ENCODE measurements at places on chromosomes 7 and 10.

DNA sequence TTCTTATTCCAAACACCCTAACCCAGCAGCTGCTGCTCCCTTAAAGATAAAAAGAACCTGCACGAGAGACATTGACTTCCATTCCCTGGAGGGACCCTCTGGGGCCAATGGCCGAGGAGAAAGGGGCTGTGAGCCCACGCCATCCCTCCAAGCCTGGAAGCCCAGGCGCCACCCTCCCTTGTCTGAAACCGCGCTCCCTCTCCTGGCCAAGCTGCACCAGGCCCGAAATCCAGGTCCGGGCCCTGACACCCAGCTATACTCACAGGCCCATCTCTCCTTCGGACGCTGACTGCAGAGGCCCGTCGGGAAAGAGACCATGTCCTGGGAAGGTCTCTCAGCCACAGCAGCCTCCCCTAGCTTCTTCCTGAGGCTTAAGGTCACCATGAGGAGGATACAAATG, 196.5 kb downstream of the PTPRN2 start:
- no peak for DNase-seq

GRCh38 chr7:50851451-50851850, 68.8 kb upstream of the GRB10 start:
- no peak for DNase-seq

- DNase-seq, result peak; percentile 36
These were observed 2.2 kb downstream of the COMTD1 start for GRCh38 chr10:75233444-75234016.

GRCh38 chr7:112654322-112655216, 135.6 kb downstream of the TMEM168 start:
- DNase-seq, result no peak

DNA sequence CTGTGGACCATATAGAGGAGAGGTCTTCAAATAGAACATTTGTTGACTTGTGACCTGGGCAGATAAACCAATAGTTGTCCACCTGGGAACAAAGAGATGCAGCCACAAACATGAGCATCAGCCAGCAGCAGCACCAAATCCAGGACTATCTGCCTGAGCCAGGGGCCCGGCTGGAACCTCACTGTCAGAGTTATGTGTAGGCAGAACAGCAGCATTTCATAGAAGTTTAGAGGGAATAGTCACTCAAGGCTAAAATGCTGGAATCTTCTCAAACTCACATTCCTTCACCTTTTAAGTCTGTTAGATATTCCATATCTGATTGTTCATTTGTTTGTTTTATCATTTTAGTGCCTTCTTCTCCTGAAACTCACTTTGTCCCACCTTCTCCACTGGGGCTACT, 72.2 kb upstream of the IL6 start:
- no peak for DNase-seq

GRCh38 chr7:105707381-105707780, 126.1 kb upstream of the EFCAB10 start:
- no peak for DNase-seq

DNA sequence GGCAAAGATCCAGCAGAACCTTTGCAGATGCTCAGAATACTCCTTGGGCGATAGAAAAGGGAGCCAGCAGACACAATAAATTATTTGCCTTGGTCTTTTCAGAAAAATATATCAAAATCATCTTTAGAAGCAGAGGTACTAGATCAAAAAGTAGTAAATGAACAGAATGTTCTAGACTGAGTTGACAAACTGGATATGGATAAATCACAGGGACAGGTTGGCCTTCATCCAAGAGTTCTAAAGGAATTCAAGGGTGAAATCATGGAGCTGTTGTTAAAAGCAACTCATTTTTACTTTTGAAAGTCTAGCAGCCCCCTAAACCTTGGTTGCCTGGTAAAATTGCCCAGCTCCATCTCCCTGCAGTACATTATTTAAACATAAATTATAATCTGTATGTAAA, 99.1 kb downstream of the PLCE1 start:
- DNase-seq, result no peak

GRCh38 chr7:36304099-36304425, 85.6 kb upstream of the ANLN start:
- DNase-seq, result no peak

DNA sequence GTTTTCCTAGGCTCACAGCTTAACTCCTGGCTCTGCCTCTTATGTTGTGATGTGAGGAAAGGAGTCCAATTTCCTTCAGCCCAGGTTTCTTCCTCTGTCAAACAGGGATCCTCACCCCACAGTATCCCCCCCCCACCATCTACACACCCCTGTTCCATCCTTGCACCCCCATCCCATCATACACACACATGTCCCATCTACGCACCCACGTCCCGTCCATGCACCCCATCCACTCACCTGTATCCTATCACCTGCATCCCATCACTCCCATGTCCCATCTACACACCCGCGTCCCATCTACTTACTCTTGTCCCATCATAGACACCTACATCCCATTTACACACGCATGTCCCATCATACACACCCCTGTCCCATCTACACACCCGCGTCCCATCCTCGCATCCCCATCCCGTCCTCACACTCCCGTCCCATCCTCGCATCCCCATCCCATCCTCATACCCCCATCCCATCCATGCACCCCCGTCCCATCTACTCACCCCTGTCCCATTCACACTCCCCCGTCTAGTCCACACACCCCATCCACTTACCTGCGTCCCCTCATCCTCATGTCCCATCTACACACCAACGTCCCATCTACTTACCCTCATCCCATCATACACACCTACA, 117.3 kb downstream of the TRRAP start:
- no peak for DNase-seq

DNA sequence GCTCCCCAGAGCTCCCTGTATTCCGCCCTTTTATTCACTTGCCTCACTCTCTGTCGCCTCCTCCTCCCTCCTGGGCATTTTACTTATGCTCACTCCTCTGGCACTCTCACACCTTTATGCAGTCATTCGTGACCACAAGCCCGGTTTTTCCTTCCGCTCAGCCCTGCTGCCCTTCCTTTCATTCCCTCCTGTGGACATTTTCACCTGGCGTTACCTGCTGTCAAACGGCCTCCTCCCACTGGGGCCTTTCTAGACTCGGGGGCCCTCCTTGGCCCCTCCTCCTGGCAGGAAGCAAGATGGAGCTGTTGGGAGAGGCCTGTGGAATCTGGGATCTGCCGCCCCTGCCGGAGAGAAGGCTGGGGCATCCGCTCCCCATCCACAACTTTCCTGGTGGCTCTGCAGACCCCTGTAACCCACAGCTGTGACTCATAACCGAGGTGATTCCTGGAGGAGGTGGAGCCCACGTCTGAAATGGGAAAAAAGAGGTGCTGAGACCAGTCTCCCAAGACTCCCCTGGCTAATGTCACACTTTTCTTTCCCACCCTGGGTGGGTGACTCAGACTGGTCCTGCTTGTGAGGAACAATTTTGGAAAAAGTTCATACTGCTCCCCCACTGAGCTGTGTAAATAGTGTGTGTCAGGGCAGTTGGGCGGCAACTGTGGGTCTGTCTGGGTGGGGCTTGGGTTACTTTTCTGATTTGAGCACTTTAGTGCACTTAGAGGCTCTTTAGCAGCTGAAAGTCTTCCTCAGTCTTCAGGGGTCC, 1.2 kb downstream of the VCL start:
- peak; percentile 24 for DNase-seq

GRCh38 chr7:135911099-135911498, 66.1 kb downstream of the MTPN start:
- no peak for DNase-seq

DNA sequence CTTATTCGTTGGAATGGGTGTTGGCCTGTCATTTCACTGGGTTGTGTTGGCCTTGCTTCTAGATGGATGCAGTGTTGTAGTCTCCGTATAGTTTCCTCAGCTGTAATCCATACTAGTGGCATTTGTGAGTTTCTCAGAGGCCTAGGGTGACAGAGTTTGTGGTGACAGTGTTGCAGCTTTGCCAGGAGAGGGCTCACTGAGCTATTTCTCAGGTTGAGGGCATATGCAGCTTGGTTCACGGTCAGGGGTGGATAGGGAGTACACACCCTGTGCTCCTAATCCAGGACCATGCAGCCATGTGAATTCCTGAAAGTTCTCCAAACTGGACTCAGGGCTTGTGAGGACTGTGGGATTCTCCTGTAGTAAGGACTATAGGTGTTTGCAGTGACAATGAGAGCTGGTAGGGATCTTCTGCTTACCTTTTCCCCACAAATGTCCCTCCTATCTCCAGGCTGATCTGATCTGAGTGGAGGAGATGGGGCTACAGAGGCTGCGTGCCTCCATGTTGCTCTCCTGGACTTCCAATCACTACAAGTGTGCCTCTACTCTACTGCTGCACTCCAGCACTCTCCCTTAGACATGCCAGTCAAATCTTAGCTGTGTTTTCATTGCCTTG, 229.0 kb downstream of the STK31 start:
- DNase-seq, result peak; percentile 66
